ENCODE measurements at places on chromosomes 16 and 17.

GRCh38 chr17:80195671-80196529, 24.2 kb downstream of the SGSH start:
- DNase-seq, result no peak

- peak; percentile 95 for DNase-seq
These were observed 9.0 kb downstream of the STAT5B start for GRCh38 chr17:42266918-42267766.

DNA sequence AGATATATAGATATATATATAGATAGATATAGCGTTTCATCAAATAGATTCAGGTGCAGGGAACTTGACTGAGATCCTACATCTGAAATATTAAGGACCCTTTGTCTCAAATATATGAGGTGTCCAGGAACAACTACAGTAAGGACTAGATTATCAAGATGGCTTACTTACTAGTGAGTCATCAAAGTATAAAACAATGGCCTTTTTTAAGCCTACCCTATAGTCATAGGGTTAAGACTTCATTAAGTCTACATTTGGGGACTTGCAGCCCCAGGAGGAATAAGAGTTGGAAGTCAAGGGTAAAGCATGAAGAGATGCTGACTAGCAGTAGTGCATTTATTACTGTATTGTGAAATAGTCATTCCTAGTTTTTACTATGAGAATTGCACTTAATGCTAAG, 1023.4 kb downstream of the CDH11 start:
- DNase-seq, result no peak

- no peak for DNase-seq
These were observed 127.5 kb downstream of the BRIP1 start for GRCh38 chr17:61735807-61736206.

DNA sequence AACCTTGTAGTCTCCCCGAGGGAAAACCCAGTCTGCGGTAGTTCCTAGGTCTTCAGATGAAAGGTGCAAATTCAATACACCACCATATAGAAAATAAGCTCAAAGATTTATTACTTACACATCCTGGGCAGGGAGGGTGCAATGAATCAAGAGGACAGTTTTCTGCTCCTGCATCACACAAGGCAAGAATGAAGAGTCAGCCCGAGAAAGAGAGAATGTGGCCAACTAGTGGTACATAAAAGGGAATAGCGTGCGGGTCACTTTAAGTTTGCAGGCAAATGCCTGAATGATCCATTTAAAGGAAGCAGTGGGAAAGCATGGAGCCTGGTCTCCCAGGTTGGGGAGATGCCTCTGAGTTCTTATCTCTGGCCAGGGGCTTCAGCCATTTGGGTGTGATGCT, 403.4 kb downstream of the GRIN2A start:
- DNase-seq, result no peak

DNA sequence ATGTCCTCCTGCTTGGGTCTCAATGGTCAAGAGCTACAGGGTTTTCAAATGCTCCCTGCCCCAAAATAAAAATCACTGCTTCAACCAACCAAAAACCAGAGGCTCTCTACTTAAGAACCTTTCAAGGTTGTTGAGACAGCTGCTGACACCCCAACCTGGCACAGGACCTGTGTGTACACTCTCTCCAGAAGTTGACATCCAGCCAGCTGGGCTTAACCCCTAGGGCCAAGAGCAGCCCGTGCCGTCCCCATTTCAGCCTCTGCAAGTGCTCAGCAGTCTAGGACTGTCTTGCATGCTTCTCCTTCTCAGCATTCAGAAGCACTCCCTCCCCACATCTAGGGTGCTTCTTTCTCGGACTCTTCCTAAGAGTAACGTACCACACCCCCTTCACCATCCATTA, 59.0 kb upstream of the TRAP1 start:
- DNase-seq, result no peak

DNA sequence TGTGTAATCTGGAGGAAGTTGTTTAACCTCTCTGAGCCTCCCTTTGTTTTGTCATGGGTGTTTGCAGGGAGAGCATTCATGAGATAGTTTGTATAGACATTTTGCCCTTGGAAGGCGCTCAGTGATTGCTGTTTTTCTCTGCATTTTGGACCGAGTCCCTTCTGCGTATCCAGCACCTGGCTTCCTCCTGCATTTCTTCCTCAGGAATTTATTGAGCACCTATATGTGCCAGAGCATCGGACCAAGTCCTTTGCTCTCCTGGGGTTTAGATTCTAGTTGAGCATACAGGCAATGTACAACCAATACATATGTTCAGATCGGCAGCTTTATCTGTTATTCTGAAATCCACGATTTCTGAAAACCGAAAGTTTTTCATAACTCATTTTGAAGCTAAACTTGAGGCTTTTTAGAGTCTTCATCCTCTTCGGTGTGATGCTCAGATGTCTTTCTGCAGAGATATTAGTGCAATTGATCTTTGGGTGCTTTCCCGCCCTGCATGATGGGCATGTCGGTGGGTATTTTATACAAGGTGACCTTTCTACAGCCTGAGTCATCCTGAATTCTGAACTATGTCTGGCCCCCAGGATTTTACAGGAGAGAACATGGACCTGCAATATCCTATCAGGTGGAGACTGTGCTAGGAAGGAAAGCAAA, 4.1 kb downstream of the IL4R start:
- DNase-seq, result no peak

- no peak for DNase-seq
These were observed 9.7 kb downstream of the PHKB start for GRCh38 chr16:47470810-47471209.

DNA sequence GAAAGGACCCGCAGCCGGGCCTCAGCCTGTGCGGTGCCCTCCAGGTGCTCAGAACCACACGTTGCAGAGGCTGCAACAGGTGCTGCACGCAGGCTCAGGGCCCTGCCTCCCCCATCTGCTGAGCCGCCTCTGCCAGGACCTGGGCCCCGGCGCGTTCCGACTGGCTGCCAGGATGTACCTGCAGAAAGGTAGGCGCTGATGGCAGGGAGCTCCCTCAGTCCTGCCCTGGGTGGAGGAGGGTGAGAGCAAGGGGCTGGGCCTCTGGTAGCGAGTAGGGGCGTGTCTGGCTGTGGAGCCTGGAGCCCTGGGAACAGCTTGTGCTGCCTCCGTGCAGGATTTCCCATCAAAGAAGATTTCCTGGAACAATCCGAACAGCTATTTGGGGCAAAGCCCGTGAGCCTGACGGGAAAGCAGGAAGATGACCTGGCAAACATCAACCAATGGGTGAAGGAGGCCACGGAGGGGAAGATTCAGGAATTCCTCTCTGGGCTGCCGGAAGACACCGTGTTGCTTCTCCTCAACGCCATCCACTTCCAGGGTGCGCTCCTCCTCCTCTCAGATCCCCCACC, 4.4 kb downstream of the SERPINF2 start:
- DNase-seq, result no peak

DNA sequence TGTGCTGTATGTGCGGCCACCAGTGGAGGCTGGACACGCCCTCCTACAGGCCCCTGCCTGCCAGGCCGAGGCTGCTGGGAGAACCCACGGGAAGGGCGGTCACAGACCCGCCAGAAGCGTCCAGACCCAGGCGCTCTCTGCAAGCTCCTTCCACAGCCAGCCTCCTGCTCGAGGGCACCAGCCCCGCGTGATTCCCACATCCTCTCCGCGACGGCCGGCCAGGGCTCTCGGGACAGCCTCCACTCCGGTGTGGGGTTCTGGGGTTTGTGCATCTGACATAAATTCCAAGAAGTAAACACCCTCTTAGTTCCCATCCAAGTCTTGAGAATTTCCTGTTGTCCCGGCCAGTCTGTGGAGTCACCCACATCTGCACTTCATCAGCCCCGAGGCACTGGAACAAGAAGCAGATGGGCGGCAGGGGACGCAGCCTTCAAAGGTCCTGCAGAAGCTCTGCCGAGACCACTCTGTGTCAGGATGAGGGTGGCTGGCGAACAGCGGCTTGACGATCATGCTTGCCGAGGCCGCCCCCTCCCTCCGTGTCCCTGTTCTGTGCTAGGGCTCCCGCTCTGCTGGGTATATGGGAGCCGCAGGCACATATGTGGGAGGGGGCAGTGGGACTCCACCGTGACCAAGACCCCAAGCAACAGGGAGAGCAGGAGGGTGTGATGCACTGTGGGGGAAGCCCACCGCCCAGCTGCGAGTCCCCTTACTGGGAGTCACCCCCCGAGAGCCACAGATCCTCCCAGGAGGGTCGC, 2.4 kb upstream of the TMEM204 start:
- peak; percentile 94 for DNase-seq

DNA sequence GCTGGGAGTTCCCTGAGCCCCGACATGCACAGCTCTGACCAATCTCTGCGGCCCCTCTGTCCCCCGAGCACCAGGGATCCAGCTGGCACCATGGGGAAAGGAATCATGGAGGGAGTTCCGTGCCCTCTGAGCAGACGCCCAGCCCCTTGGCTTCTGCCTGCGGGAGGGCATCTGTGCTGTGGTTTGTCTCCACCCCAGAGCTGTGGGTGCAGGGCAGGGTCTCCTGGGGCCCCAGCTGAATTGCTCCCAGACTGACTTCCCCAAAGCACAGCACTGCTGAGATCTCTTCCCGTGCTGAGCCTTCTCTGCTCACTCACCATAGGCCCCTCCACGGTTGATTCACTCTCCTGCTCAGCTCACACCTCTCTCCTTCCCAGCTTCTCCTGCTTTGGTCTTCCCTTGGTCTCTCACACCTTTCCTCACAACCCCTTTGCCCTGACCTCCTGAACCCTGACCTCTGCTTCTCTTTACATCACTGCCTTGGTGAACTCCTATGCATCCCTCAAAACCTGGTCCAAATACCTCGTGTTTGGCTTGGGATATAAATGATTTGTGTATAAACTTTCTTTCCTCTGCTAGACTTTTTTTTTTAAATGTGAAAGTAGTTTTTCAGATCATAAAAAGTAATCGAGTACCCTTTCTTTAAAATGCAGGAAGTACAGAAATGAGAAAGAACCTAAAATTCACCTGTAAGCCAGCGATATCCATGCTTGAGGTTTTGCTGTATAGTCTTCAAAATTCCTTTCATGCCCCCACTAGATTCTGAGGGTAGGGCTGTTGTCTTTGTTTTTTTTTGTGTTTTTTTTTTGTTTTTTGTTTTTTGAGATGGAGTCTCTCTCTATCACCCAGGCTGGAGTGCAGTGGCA, 265.3 kb downstream of the SEC14L1 start:
- no peak for DNase-seq

GRCh38 chr16:89138843-89139520, 32.6 kb upstream of the CDH15 start:
- DNase-seq, result no peak

GRCh38 chr17:7019367-7019766, 3.5 kb upstream of the BCL6B start:
- DNase-seq, result no peak

- DNase-seq, result no peak
These were observed 96.2 kb downstream of the MYO1D start for GRCh38 chr17:32780721-32781120.

GRCh38 chr17:8392674-8393469, 4.8 kb downstream of the RNF222 start:
- DNase-seq, result no peak

DNA sequence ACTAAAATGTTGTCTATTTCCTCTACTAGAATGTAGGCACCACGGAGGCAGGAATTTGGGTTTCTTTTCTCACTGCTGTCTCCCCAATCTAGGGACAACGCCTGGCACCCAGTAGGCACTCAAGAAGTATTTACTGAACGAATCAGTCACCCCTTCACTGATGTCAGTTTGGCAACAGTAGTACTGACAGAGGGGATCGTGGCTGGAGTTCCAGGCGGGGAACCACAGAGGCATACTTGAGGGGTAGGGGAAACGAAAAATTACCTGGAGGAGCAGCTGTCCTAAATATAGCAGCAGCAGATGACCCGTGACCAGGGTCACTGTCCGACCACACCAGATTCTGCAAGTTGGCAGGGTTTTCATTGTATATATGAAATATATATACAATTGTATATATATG, 33.3 kb downstream of the TRIM25 start:
- DNase-seq, result no peak

- DNase-seq, result no peak
These were observed 5.9 kb downstream of the GNGT2 start for GRCh38 chr17:49204516-49204915.

DNA sequence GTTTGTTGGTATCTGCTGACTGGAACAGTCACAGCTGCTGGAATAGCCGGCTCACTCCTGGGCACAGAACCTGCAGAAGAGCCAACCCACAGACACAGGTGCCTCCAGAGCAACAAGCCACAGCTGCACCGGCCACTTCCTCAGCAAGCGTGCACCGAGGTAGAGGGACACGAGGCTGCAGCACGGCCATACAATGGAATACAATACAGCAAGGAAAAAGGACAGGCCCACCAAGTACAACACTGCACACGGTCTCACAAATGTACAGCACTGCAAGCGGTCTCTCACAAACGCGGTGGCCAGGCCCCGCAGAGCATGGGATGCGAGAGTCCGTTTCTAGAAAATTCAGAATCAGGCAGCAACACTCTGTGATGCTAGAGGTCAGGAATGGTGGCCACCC, 47.4 kb upstream of the PABPN1L start:
- DNase-seq, result no peak

DNA sequence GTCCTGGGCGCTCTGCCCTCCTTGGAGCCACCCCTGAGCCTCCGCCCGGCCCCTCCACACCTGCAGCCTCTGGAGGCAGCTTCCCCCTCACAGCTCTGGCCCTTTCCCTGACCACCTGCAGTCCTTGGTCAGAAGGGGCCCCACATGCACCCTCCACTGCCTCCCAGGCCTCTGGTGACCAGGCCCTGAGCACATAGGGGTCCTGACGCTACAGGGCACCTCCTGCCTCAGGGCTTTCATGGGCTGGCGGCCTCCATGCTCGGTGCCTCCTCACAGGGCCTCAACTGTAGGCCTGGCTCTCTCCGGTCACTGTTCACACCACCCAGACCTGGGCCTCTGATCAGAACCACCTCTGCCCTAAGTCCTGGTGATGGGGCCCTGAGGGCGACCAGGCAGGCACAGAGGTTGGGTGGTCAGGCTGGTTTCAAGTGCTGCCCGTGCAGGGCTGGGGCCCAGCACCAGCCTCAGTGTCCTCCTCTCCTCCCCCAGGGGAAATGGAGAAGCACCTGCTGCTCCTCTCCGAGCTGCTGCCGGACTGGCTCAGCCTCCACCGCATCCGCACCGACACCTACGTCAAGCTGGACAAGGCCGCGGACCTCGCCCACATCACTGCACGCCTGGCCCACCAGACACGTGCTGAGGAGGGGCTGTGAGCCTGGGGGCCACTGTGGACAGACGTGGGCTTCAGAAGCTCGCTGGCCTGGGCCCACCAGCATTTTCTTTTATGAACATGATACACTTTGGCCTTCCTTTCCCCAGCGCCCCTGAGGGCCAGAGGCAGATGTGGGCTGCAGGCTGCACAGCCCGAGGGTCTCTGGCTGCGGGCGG, 3.9 kb downstream of the APRT start:
- DNase-seq, result no peak

GRCh38 chr16:10940501-10941079, 1.7 kb downstream of the DEXI start:
- DNase-seq, result peak; percentile 27

- no peak for DNase-seq
These were observed 57.3 kb upstream of the CDC42EP4 start for GRCh38 chr17:73369111-73369521.

GRCh38 chr17:29567304-29567553, 392 bp upstream of the ABHD15 start:
- DNase-seq, result no peak

- DNase-seq, result peak; percentile 83
These were observed 9.2 kb downstream of the SP2 start for GRCh38 chr17:47905221-47905733.

All from fibroblast of gingiva (primary cell).